NCI-H2081 treated with DMSO at 0.1 percent for 48 hours (cell line): ENCODE measurements at places on chromosomes 12 and 14.

DNA sequence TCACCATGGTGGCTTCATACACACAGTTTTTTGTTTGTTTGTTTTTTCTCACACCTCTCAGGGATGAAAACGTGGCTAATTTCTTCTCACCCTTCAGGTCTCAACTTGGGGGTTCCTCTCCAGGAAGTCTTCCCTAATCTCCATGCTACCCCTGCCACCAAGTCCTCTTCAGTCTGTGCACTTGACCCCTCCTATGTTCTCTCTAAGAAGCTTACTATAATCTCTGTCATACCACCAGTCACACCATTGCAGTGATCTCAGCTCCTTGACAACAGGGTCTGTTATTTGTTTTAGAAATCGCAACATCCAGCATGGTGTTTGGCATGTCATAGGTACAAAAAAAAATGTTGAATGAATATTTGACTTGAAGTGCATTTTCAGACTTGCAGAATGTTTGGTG lies 83.4 kb downstream of the PRORP start:
- no peak for DNase-seq

DNA sequence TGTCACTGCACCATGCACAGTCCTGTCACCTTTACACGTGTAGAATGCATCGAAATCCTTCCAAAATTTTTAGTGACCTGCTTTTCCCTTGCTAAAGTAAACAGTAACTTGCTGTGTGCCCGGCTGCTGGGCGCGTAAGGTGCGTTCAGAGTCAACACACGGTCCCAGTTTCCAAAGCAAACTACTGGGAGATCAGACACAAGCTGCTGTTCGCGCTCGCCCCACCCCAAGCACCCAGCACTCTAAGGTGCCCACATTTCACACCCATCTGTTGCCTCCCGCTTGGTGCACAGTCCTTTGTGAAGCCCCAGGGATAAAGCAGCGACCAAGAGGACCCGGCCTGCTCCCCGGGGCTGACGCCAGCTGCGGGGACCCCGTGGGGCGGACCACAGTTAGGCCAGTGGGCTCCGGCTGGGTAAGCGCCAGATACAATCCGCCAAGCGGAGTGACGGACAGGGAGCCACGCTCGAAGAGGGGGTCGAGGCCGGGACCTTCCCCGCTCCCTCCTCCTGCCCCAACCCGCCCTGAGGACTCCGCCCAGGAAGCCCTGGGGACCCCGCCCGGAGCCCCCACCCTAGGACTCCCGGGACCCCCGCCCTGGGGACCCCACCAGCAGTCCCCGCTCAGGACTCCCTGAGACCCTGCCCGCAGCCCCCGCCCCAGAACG lies 633 bp downstream of the STX2 start:
- DNase-seq, result no peak

DNA sequence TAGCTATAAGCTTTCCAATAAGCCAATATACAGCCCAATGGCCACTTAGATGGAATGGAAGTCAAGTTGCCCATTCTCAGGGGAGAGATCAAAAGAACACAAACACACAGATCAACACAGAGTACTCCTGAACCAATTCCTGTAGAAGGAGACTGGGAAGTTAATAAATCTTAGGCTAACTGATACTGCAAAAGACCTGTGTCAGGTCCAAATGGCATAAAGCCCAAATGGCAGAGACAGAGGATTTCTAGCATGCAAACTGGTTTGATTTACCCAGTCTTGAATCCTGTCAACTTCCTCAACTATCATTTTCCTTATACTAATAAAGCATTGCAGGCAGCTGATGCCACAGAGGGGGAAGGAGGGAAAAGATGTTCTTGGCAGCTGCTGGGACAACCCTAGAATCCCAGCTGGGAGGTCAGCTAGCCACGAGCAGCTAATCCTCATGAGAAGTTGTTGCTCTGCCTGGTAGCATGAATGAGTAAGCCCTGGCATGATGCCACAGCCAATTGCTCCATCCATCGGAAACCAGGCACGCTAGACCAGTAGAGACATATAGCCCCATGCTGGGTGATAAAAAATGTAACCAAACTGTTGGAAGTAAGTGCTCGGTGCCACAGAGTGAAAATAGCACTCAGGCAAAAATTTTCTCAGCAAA lies 26.2 kb downstream of the ANG start:
- DNase-seq, result no peak

DNA sequence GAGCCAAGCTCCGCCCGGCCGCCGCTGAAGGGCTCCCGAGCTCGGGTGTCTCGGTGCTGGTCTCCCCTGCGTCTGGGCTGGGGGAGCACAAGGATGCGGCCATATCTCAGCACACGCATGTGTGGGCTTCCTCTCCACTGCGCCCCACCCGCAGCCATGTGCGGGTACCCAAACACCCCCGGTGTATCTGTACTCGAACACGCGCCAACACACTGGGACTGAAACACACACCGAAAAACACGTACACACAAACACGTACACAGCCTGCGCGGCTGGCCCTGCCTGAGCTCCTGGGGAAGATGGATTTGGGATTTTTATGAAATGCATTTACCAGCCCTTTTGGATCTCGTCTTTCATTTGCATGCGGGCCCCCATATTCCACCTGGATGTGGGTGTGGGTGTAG lies 897 bp upstream of the TBX3 start:
- no peak for DNase-seq

GRCh38 chr12:117854339-117855012 lies 114.3 kb downstream of the KSR2 start:
- DNase-seq, result no peak

DNA sequence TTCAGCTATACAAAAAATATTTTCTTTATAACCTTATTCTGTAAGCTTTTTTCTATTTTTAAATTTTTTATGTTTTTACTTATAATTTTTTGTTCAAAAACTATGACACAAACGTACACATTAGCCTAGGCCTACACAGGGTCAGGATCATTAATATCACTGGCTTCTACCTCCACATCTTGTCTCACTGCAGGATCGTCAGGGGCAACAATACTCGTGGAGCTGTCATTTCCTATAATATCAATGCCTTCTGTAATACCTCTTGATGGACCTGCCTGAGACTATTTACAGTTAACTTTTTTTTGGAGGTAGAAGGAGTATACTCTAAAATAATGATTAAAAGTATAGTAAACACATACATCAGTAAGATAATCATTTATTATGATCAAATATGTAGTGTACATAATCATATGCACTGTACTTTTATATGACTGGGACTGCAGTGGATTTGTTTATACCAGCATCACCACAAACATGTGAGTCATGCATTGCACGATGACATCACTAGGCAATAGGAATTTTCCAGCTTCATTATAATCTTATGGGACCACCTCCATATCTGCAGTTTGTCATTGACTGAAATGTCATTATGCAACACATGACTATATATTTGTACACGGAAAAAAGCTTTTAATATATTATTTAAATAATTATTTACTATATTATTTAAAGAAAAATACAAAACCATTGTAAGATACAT lies 18.5 kb upstream of the PMCH start:
- DNase-seq, result no peak

DNA sequence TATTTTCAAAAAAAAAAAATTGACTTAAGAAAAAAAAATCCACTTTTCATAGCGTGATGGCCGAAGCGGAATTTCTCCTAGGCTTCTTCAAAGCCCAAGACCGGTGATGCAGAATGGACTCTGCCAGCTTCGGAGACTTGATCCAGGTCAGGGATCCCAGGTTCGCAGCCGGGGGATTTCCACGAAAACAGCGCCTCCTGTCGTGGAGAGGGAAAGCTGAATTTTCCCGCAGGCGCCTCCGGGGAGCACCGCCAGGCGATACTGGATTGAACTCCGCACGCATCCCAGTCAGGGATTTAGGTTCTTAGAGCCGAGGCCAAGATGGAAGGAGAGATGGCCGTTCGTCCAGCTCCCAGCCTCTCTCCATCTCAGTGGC lies 2.1 kb downstream of the TTC6 start:
- no peak for DNase-seq

GRCh38 chr14:22561661-22562579 lies 27.1 kb downstream of the DAD1 start:
- no peak for DNase-seq
